Activated naive CD4-positive, alpha-beta T cell treated with anti-CD3 and anti-CD28 coated beads, Interleukin-2, amount 50 U/mL, for 16 hours (primary cell): ENCODE measurements at places on chromosomes 7 and 10.

- no peak for DNase-seq
Measured at GRCh38 chr7:158410720-158411119, 176.9 kb downstream of the PTPRN2 start.

- DNase-seq, result no peak
Measured at GRCh38 chr10:92972066-92972870, 88.3 kb upstream of the CYP26C1 start.

DNA sequence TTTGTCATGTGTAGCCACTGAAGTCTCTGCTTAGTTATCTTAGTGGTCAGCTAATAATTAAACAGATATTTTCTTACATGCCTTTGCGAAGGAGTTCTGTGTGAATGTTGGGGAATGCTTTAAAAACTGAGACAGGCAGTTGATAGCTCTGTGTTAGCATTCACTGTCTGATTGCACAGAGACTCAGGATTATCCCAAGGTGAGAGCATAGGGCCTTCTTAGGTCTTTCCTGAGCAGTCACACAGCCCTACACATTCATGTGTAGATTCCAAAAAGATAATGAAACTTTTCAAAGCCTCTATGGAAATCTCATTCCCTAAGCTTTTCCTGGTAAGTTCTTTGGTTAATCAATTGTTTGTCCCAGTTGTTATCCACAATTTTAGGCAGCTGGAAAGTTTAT is 67.7 kb downstream of the CASD1 start:
- DNase-seq, result no peak

GRCh38 chr10:76352300-76352699 is 920.9 kb downstream of the LRMDA start:
- no peak for DNase-seq

GRCh38 chr10:104577861-104578521 is 63.1 kb upstream of the SORCS3 start:
- no peak for DNase-seq

DNA sequence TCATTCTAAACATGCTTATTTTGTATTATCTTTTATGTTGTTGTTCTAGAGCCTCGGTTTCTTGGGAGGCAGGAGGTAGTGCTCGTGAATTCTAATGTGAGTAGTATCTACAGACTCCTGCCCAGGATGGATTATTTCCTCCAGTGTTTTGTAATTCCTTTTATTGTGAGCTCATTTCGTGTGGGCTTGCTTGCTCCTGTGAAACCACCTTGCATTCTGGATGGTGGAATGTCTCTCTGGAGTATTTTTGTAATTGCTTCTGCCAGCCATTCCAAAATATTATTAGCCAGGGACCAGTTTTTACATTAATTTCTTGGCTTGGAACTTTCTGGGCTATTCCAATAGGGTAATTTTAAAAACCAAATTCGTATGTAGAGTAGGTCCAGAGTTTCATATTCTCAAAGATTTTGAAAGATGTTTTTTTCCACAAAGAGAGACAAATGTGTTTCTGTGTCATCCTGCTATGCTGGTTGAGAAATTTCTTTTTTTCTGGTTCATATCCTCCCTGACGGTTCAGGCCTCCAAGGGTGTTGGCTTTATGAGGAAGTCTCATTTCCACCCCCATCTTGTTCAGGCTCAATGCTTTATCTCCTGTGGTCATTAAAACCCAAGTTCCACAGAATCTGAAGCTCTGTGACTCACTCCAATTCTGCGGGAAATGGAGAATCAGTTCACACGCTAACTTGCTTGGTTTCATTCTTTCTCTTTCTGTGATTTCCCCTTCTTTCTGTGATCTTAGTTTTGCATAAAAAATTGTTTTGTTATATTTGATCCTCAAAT is 41.7 kb upstream of the CALD1 start:
- no peak for DNase-seq

DNA sequence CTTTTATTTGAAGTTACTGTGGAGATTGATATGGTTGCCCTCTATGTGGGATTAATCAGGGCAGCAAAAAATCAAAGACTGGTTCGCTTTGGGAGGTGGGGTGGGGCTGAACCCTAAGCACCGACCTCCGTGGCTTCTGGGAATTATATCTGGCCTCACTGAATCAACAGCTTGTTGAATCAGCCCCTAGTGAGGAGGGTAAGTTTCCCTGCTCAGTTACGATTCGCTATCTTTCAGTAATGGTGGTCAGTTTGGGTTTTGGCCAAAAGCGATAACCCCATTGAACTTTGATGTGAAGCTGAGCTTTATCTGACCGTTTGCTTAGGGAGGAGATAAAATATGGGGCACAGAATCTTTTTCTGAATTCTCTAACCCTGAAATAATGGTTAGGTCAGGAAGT is 16.6 kb upstream of the ARPC1A start:
- DNase-seq, result no peak

DNA sequence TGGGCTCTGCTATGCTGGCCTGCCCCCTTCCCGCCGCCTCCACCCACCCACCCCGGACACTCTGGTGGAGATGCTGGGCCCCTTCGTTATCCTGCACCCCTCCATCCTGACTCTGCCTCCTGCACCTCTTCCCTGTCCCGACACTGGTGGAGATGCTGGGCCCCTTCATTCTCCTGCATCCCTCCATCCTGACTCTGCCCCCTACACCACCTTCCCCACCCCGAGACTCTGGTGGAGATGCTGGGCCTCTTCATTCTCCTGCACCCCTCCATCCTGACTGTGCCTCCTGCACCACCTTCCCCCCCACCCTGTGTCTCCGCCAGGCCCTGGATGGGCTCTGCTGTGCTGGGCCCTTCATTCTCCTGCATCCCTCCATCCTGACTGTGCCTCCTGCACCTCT is 15.0 kb downstream of the IDI2 start:
- no peak for DNase-seq

GRCh38 chr7:117674617-117675016 is 194.8 kb downstream of the CFTR start:
- no peak for DNase-seq
